ENCODE measurements at places on chromosomes 3 and 15.

GRCh38 chr3:118577055-118577777, 457.4 kb downstream of the IGSF11 start:
- DNase-seq: no peak

DNA sequence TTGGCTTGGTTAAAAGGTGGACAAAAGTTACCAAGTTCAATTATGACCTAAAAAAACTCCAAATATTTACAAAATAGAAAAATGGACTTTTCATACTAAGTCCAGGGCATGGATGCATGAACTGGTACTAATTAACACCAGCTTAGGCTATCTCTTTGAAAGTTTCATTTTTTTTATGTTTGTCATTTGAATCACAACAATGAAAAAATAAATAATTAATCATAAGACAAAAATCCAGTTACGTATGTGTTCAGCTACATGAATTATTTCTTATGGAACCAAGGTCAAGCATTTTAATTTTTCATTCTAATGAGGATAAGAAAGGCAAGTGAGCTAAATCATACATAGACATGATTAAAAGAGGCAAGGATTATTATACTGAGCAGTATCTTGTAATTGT, 23.7 kb upstream of the STRIT1 start:
- DNase-seq: no peak

DNA sequence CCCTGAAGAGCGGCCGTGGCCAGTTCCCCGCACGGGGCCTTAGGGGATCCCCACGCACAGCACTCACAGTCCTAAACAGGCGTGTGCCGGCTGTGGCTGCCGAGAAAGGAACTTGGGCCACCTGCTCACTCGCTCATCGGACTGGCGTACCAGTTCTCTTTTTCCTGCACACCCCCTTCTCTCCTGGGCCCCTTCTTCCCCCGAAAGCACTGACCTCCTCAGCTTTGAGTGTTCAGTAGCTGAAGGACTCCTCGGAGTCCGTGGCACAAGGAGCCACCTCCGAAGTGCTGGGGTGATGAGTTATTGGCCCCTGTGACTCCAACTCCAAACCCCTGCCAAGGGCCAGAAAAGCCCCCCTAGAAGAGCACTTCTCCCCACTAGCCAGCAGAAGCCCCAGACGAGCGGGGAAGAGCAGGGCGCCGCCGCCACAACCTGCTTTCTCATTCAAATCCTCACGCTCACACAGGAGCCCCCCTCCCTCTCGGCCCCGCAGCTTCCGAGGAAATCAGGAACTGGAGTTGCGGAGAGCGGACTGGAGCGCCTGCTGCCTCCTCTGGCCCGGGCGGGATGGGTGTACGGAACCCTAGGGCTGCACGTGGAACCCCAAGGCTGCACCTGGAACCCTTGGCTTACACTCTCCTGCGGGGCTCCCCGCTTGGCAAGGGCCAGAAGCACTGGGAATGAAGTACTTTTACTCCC, at the start of gene PLCH1:
TSS of gene PLCH1 (minus strand) at position 446 of the 699 bp plus-strand sequence. CDS start 40,847 bp downstream, outside the sequence.
- peak; percentile 97 for DNase-seq

- no peak for DNase-seq
These were observed 65.6 kb upstream of the CHRNA7 start for GRCh38 chr15:31964586-31965307.

DNA sequence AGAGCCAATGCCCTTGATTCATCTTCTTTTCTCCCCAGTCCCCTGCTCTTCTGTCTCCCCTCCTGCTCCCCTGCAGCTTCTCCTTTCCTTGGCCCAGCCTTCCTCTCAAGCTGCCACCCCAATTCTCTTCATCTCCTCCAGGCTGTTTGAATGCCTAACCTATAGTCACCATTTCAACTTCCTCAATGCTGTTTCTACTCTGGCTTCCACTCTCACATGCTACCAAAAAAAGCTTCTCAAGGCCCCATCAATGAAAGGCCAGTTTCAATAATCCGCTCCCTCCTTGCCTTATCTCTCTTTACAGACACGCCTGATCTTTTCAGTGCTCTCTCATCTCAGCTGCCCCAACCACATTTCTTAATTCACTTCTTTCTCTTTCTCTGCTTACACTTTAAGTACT, 212.2 kb upstream of the GPR149 start:
- no peak for DNase-seq

- no peak for DNase-seq
These were observed 18.3 kb downstream of the MAGEL2 start for GRCh38 chr15:23629234-23629805.

DNA sequence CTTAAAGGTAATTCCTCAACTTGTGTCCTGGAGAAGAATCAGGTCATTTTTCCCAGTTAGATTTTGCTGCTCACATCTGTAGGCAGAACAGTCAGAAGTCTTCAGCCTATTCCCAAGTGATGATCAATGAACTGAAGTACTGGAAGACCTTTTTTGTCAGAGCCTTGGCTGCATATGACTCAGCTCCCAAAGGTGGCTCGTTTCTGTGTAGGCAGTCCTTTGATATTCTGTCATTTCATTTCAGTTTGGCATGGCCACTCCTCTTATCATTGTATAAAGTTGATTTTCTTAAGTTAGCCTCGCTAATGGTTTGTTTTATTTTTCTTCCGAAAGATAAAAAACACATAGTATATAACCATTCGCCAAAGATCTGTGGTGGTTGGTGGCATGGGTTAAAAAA, 90.7 kb downstream of the KLHL25 start:
- no peak for DNase-seq

DNA sequence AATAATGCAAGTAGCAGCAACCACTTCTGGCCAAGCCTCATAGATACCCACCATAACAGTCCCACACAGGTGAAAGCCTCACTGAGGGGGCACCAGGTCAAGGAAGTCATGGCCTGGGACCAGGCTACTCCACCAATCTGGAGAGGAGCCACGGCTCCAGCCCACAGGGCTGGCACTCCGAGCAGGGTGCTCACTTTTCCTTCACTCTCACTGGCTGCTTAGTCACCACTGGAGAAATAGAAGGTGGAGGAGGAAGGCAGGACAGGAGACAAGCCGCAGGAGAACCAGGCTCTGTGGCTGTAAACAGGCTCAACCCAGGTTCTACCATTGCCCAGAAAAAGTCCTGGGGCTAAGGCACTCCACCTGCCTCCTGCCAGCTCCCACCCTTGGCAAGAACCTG, 1.2 kb downstream of the USP19 start:
- DNase-seq: no peak

- DNase-seq: no peak
These were observed 37.7 kb downstream of the NCK1 start for GRCh38 chr3:136899622-136900158.

GRCh38 chr3:125002414-125003368, 53.1 kb downstream of the HEG1 start:
- DNase-seq: no peak

- peak; percentile 83 for DNase-seq
These were observed 21.2 kb downstream of the GCSAM start for GRCh38 chr3:112111785-112112402.

DNA sequence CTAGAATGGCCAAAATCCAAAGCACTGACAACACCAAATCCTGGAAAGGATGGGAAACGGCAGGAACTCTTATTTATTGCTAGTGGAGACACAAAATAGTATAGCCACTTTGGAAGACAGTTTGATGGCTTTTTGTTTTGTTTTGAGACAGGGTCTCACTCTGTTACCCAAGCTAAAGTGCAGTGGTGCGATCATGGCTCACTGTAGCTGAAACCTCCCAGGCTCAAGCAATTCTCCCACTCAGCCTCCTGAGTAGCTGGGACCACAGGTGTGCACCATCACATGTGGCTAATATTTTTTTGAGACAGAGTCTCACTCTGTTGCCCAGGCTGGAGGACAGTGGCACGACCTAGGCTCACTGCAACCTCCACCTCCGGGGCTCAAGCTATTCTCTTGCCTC, 27.3 kb upstream of the GPR160 start:
- DNase-seq: no peak

DNA sequence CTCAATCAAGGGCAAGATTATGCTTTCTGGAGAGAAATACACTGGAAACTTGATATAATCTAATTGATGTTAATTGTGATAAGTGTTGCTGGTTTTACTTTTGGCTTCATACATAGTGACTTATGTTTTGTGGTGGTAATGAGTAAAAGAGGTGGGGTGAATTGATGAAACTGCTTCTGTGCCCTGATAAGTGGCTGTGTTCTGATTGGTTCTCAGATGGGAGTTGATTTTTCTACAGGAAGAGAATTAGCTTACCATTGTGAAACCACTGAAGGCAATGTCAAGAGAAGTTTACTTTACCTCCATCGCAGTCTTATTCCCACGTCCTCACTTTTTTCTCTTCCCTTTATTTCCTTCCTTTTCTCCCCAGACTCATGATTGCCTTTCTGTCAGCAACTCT, 23.8 kb downstream of the TMEM45A start:
- DNase-seq: no peak

DNA sequence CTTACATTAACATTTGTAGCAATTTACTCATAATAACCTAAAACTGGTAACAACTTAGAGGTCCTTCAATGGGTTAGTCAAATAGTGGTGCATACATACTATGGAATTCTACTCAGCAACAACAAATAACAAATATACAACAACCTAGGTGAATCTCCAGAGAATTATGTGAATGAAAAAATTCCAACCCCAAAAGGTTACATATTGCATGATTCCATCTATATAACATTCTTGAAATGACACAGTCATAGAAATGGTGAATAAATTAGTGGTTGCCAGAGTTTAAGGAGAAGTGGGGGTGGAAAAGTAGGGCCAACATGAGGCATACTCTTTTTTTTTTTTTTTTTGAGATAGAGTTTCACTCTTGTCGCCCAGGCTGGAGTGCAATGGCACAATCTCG, 12.7 kb upstream of the SNTN start:
- DNase-seq: no peak

DNA sequence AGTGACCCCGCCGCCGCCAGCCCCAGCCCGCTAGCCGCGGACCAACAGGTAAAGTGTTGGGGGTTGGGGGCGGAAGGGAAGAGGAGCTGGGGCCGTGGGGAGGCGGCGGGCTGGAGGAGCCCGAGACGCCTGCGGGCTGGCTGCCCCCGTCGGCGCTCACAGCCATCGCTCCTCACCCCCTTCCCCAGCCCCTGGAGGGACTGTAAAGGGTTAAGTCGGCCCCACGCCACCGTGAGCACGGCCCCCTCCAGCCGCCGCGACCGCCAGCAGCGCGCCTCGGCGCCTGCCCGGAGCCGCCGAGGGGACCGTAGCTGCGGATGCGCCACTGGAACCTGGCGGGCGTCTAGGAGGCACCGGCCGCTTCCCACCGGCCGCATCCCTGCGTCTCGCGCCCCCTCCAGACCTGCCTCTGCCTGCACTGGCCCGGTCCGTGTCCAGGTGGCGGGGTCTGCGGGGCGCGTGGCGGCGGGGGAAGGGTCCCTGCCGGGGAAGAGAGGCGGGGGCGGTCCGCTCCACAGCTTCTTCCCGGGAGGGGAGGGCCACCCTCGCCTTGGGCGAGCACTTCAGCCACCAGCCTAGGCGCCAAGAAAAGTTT, 522 bp downstream of the MED12L start:
- DNase-seq: peak; percentile 86

DNA sequence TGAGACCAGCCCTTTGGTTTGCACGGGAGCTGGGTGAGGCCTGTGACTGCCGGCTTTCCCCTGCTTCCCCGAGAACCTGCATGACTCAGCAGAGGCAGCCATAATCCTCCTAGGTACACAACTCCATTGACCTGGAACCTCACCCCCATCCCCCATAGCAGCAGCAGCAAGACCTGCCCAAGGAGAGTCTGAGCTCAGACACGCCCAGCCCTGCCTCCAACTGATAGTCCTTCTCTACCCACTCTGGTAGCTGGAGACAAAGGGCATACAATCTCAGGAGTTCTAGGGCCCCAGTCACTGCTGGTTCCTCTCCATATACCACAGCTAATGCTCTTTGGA, 141.0 kb upstream of the ARHGEF26 start:
- peak; percentile 73 for DNase-seq

GRCh38 chr3:16332904-16333426, 68.0 kb downstream of the OXNAD1 start:
- DNase-seq: no peak

- DNase-seq: no peak
These were observed 45.9 kb upstream of the ATP1B3 start for GRCh38 chr3:141830508-141830907.

DNA sequence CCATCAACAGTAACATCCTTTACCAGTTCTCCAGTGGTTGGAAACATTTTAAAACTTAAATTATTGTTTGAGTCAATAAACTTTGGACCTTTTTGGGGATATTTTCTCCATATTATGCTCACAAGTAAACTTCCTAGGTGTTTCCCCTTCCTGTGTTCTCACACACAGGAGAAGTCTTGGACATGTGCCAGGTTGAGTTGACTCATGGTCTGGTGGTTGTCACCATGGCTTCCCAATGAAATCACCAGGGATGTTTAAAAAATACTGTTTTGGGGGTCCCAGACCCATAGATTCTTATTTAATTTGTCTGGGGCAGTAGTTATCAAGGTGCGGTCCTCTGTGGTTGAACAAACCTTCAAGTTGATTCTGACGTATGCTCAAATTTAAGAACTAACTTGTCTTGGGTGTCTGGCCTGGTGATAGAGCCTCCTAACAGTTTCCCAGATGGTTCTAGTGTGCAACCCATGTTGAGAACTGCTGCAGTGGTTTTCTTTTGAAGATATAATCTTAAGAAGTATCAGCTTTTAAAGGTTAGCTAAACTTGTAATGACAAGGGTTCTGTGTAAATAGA, 291.8 kb downstream of the EDEM1 start:
- no peak for DNase-seq

DNA sequence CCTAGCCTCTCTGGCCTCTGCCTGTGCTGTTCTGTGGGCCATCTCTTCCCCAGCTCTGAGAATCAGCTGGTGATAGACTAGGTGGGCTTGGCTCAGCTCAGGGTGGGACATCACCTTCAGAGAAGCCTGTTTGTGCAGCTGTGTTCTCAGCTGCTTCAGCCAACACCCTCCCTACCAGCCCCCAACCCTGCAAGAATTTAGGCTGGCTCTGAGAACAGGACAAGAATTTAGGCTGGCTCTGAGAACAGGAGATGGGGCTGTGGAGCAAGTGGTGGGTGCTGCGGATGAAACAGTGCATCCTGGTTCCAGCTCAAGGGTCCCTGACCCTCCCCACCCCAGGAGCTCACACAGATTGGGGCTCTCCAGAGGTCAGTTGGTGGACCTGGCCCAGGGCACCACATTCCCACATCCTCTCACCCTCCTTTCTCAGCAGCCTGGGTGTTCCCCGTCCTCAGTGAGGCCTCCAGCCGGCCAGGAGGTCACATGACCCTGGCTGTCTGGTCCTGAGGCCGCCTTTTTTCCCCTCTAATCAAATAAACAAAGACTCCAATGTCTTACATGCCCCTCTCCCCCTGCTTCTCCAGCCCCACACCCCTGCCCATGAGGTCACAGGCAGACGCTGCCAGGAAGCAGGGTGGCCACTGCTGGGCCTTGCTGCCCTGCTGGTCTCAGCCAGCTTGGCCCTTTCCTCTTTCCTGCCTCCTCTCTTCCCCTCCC, 14.9 kb downstream of the PLEKHO2 start:
- peak; percentile 53 for DNase-seq

All from endodermal cell (in vitro differentiated cells).